ENCODE measurements at places on chromosomes 11 and 22.
A peak's percentile ranks its signal among the peaks of the same experiment; 100 is the strongest.

DNA sequence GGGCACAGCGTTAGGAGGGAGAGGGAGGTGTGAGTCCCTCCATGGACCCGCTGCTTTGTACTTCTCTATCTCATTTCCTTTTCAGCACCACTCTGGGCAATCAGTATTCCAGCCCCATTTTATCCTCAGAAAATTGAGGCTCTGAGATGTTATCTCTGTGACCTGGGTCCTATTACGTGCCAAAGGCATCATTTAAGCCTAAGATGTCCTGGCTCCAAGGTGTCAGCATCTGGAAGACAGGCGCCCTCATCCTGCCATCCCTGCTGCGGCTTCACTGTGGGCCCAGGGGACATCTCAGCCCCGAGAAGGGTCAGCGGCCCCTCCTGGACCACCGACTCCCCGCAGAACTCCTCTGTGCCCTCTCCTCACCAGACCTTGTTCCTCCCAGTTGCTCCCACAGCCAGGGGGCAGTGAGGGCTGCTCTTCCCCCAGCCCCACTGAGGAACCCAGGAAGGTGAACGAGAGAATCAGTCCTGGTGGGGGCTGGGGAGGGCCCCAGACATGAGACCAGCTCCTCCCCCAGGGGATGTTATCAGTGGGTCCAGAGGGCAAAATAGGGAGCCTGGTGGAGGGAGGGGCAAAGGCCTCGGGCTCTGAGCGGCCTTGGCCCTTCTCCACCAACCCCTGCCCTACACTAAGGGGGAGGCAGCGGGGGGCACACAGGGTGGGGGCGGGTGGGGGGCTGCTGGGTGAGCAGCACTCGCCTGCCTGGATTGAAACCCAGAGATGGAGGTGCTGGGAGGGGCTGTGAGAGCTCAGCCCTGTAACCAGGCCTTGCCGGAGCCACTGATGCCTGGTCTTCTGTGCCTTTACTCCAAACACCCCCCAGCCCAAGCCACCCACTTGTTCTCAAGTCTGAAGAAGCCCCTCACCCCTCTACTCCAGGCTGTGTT lies 829 bp upstream of the APOC3 start:
- no peak for DNase-seq

DNA sequence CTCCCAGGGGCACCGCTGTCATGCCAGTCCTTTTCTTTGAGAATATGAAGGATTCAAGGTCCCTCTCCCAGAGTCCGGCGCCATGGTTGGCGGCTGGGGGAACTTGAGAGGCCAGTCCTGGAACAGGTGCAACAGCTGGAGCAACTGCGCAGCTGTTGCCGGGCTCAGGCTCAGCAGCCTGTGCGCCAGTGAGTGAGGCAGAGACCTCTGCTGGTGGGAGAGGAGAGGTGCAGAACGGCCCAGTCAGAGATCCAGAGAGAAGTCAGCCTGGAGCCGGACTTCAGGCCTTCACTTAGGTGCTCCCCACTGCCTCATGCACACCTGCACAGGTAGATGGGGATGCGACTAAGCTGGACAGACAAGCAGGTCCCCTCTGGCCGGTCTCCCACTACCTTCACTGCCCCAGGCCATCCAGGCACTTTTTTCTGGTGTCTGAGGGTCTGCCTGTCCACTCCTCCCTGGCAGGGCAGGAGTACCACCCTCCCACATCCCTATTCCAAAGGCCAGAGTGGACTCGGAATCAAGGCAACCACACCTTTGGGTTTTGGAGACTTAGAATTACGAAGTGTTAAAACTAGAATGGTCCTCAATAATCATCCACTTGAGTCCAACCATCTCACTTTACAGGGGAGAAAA lies 4.6 kb downstream of the CHRDL2 start:
- peak; percentile 33 for DNase-seq

- DNase-seq: no peak
These were observed 15.6 kb downstream of the SDHAF2 start for GRCh38 chr11:61445516-61445915.

DNA sequence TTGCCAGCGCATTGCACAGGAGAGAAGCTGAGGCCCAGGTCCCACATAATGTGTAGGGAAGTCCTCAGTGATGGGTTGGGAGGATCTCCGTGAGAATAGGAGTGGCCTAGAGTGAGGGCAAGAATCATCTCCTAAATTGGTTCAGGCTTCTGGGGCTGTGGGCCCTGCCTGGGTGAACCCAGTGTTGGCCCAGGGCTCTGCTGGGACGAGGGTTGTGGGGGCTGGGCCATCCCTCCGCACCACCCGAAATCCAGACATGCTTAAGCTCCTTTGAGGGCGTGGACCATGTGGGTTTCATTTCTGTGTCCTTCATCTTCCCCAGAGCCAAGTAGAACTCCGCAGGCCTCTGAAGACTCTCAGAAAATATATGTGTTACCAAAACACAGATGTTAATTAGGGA lies 3.7 kb downstream of the MICALL1 start:
- DNase-seq: no peak

GRCh38 chr11:47904048-47904447 lies 55.9 kb upstream of the NUP160 start:
- DNase-seq: no peak

GRCh38 chr22:28594797-28595462 lies 84.7 kb downstream of the TTC28 start:
- peak; percentile 49 for DNase-seq

GRCh38 chr11:68798221-68798813 lies 43.4 kb downstream of the CPT1A start:
- no peak for DNase-seq

GRCh38 chr11:111978028-111978771 lies 41.1 kb downstream of the DIXDC1 start:
- peak; percentile 32 for DNase-seq

All from AG09309 (cell line).